ENCODE measurements at places on chromosomes 4 and X.

- no peak for DNase-seq
Measured at GRCh38 chr4:124321364-124321763, 391.2 kb downstream of the ANKRD50 start.

GRCh38 chrX:252957-253291 is 28.3 kb upstream of the PLCXD1 start:
- no peak for DNase-seq

GRCh38 chr4:185712350-185713024 is 99.5 kb downstream of the SORBS2 start:
- DNase-seq, result no peak

DNA sequence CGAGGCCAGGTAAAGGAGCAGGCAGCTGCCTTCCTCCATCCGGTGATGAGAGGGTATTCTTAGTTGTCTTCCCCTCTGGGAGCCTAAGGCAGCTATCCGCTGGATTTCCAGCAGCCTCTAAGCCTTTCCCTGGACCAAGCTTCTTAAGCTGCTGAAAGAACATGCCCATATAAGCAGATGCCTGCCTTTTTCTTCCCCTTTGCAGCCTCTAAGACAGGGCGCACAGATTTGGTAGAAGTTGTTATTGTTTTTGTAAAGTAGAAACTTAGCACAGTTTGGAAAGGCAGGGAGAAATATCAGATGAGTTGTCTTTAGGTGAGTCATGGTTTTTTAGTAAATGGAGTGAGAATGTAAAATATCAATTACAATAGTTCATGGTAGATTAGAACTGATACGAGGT is 210.8 kb downstream of the ARHGAP10 start:
- DNase-seq, result no peak

DNA sequence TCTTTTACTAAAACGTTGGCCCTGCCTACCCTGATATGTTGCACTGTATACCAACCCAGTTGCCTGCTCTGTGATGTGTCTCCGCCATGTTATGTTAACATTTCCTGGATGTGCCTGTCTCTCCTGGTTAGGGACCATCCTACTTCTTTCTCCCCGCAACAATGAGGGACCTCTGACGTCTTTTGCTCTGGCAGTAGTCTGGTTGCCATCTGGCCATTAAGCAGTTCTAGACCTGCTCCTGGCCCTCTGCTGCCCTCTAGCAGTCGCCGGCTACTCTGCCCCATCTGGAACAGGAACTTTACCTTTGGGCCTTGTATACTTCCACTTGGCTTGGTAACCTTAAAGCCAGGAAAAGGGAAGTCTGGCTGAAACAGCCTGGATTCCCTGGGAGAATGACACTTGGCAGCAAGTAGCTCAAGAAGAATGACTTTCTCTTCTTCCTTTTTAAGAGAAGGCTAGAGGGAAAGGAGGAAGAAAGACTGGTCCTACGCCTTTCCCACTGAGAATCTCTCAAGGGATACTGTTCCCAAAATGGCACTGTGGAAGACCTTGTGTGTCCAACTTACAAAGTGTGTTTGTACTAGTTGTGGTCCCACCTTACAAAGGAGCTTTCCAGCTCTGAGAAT is 63.5 kb downstream of the GPC3 start:
- DNase-seq, result peak; percentile 2

- DNase-seq, result no peak
Measured at GRCh38 chr4:101355246-101355645, 7.9 kb upstream of the PPP3CA start.

DNA sequence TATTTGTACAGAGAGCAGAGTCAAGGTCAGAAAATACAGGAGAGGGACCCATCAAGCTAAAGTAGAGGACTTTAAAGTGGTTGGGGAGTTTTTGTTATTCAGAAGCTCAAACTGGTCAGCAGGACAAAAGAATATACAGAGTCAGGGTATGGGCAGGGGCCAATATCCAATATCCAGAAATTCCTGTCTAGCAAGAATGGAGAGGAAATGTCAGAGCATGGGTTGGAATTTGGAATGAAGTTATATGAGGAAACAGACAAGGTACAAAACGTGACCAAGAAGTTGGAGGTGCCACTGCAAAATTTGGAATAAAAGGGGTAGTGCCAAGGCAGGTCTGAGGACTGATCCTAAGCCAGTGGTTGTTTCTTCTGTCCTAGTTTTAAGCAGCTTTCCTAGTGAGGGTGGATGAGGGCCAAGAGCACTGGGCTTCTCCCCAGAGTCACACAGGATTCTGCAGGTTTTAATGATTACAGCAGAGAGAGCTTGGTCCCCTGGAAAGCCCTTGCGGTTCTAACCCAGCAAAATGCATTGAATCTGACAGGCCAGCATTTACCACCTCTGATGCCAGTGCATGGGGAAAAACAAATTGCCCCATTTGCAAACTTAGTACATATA is 304.7 kb upstream of the FTHL17 start:
- no peak for DNase-seq

- no peak for DNase-seq
Measured at GRCh38 chrX:84634201-84634782, 132.0 kb upstream of the HDX start.

GRCh38 chr4:110610940-110611831 is 11.7 kb downstream of the PITX2 start:
- no peak for DNase-seq

DNA sequence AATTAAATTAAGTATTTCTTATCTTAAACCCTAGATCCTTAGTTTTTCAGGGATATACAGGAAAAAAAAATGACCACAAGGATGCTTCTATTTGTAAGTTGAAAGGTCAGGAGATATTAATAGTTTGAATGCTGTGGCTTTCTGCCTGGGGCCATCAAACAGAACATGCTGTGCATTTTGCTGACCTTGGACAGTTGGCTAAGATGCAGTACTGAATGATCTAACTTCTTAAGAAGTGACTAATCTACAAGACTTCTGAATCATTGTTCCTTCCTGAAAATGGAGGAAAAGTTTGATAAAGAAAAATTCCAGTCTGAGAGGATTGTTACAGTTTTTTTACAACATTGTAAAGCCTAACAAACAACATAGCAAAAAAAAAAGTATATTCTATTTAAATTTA is 237.8 kb upstream of the JADE1 start:
- DNase-seq, result no peak
